Aorta (tissue), 5 donors: ENCODE measurements at places on chromosomes 16 and 17. TPM values are rescaled to one million over a fixed set of nuclear protein-coding genes. Genes with fewer than 3 reads are reported as not detected.
A peak's percentile ranks its signal among the peaks of the same experiment; 100 is the strongest.

GRCh38 chr17:2337544-2338314 is 428 bp downstream of the SGSM2 start:
- H3K4me3 ChIP-seq = peak overlapping the region; percentile 96
- no peaks in the 10 kb centered on the region for H3K27me3 ChIP-seq
- peak; percentile 91 for DNase-seq

The KRT9 gene
- not detected for total RNA-seq

DNA sequence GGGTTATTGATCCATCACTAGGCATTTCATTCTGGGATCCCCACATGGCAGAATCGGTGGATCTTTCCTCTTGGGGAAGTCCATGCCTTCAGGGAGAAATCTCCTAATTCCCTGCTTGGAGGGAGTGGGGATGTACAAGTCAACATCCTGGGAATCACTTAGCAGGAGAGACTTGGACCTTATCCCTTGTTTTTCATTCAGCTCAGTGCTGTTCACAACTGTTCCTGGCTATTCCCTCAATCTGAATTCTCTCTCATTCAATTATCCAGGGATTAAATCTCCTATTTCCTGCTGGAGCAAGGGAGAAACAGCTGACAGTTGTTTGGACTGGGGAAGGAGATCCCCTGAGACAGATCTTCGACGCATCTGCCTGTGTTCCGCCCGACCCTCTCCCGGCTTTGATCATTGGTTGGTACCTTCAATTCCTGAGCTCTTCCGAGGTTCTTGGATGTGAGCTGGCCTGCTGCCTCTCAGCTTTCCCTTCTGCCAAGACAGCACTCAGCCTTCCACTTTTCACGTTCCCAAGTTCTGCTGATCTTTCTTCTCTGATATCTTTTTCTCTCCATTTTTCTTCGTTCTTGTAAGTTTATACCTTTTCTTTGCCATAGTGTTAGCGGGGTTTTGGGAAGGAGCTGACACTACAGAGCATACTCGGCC is 115.4 kb upstream of the GNAO1 start:
- no peak for DNase-seq
- no peak overlapping the region for H3K27ac ChIP-seq
- no peaks in the 10 kb centered on the region for H3K4me1 ChIP-seq
- no peaks in the 10 kb centered on the region for H3K36me3 ChIP-seq

- H3K4me3 ChIP-seq = no peak overlapping the region
- no peaks in the 10 kb centered on the region for H3K27me3 ChIP-seq
- H3K27ac ChIP-seq = no peak overlapping the region
- H3K36me3 ChIP-seq = no peaks in the 10 kb centered on the region
- peaks cover 6% of the 10 kb centered on the region for H3K4me1 ChIP-seq
These were observed 2.9 kb upstream of the CRYBA1 start for GRCh38 chr17:29243792-29244191.

DNA sequence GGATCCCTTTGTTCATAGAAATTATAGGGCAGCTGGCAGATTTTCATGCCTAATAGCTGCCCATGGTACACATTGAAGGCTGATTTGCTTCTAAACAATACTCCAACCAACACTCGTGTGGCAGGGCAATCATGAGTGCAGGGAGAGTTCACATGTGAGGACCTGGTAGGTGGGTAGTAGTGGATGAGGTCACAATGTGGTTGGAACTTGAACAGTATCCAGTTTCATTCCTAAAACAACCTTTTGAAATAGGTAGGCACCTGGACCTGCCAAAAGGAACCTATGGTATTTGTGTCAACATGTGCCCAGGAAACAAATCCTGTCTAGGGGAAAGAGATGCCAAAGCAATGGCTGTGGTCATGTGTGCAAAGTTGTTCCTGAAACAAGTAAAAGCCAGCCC is 32.8 kb downstream of the CCL4 start:
- no peak overlapping the region for H3K4me3 ChIP-seq
- no peak for DNase-seq
- no peaks in the 10 kb centered on the region for H3K36me3 ChIP-seq
- no peaks in the 10 kb centered on the region for H3K4me1 ChIP-seq
- no peaks in the 10 kb centered on the region for H3K27me3 ChIP-seq

GRCh38 chr16:63830061-63830460 is 1291.8 kb downstream of the CDH11 start:
- no peaks in the 10 kb centered on the region for H3K4me1 ChIP-seq
- no peak overlapping the region for H3K27ac ChIP-seq
- H3K27me3 ChIP-seq = no peaks in the 10 kb centered on the region
- H3K4me3 ChIP-seq = no peak overlapping the region
- no peaks in the 10 kb centered on the region for H3K36me3 ChIP-seq

GRCh38 chr16:23124315-23124714 is 24.9 kb downstream of the USP31 start:
- H3K4me1 ChIP-seq = peaks cover 14% of the 10 kb centered on the region
- no peak overlapping the region for H3K4me3 ChIP-seq
- no peak overlapping the region for H3K27ac ChIP-seq
- no peaks in the 10 kb centered on the region for H3K36me3 ChIP-seq
- no peak for DNase-seq

DNA sequence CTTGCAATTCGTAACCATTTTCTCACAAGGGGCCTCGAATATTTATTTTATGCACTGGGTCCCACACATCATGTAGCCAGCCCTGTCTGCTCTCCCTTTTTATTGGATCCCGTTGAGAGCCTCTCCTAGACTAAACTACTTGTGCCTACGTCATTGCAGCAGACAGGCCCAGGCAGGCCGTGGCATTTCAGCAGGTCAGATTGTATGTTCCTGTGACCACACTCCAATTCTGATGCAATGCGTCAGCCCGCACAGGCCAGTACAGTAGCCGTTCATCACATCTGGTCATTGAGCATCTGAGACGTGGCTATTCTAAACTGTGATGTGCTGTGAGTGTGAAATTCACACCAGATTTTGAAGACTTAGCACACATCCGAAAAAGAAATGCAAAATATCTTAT is 42.2 kb downstream of the ABAT start:
- H3K4me3 ChIP-seq = no peak overlapping the region
- H3K4me1 ChIP-seq = no peaks in the 10 kb centered on the region
- DNase-seq = no peak
- no peaks in the 10 kb centered on the region for H3K36me3 ChIP-seq

- no peaks in the 10 kb centered on the region for H3K27me3 ChIP-seq
- no peak overlapping the region for H3K4me3 ChIP-seq
- no peak overlapping the region for H3K27ac ChIP-seq
- H3K36me3 ChIP-seq = no peaks in the 10 kb centered on the region
- H3K4me1 ChIP-seq = no peaks in the 10 kb centered on the region
These were observed 31.5 kb downstream of the NLRP1 start for GRCh38 chr17:5552841-5553240.

- H3K27ac ChIP-seq = no peak overlapping the region
- H3K36me3 ChIP-seq = no peaks in the 10 kb centered on the region
- H3K27me3 ChIP-seq = no peaks in the 10 kb centered on the region
These were observed 32.4 kb downstream of the RNF43 start for GRCh38 chr17:58384897-58385296.

DNA sequence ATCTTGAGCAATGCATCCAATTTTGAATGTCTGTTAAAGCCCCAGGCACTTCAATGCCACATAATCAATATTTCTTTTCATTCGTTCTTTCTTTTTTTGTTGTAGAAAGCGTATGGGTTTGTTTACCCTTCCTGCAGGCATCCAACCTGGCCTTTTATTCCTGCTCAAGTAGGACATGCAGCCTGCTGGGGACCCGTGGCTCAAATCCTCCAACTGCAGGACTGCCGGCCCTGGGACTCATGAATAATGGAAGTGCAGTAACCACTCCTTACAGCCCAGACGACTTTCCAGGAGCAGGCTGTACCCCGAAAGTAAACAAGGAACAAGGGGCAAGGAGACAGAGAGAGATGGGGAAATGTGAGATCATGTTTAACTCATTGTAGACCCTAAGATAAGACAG is 126.4 kb downstream of the SALL1 start:
- no peak overlapping the region for H3K4me3 ChIP-seq
- H3K27me3 ChIP-seq = no peaks in the 10 kb centered on the region
- no peaks in the 10 kb centered on the region for H3K4me1 ChIP-seq
- H3K36me3 ChIP-seq = no peaks in the 10 kb centered on the region

The TP53TG3F gene
- total RNA-seq = not detected

DNA sequence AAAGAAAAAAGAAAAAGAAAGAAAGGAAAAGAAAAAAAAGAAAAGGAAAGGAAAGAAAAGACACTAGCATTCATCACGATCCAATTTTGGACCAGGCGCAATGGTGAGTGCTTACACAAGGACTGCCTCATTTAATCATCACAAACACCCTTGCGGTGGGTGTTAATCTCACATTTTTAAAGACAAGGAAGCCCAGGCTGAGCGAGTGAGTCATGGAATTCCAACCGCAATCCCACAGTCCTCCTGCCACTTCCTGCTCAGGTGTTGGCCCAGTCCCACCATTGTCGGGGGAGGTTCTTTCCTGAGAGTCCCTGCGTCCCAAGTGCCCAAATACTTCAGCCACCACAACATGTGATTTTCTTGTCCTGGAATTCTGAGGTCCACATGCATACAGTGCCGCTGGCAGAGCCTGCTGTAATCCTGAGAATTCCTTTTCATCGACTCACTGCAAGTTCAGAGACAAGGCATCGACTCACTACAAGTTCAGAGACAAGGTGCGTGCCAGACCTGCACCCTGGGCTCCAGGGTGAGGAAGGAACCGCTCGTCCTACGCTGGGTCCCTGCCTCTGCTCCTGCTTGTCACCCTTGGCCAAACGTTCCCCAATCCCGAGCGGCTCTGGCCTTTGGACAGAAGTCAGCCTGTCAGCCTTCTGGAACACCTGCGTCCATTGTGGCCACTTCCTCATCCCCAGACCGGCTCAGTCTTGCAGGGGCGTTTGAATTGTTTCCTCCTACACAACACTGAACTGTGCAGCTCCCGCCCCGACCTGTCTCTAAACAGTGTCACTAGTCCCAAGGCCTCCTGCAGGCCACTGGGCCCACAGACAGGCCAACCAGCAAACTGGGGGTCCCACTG is 5.8 kb downstream of the ZG16B start:
- H3K36me3 ChIP-seq = no peaks in the 10 kb centered on the region
- H3K27ac ChIP-seq = no peak overlapping the region
- no peak overlapping the region for H3K4me3 ChIP-seq
- H3K4me1 ChIP-seq = no peaks in the 10 kb centered on the region
- H3K27me3 ChIP-seq = no peaks in the 10 kb centered on the region

- H3K36me3 ChIP-seq = no peaks in the 10 kb centered on the region
- peak; percentile 40 for DNase-seq
- H3K4me3 ChIP-seq = no peak overlapping the region
- H3K27ac ChIP-seq = no peak overlapping the region
- H3K27me3 ChIP-seq = no peaks in the 10 kb centered on the region
These were observed 117.0 kb downstream of the ZNF778 start for GRCh38 chr16:89334461-89334860.

- peak overlapping the region; percentile 21 for H3K4me3 ChIP-seq
- no peak overlapping the region for H3K27ac ChIP-seq
- no peak for DNase-seq
- H3K27me3 ChIP-seq = no peaks in the 10 kb centered on the region
- no peaks in the 10 kb centered on the region for H3K36me3 ChIP-seq
These were observed 36.8 kb downstream of the ERCC4 start for GRCh38 chr16:13956635-13957196.

DNA sequence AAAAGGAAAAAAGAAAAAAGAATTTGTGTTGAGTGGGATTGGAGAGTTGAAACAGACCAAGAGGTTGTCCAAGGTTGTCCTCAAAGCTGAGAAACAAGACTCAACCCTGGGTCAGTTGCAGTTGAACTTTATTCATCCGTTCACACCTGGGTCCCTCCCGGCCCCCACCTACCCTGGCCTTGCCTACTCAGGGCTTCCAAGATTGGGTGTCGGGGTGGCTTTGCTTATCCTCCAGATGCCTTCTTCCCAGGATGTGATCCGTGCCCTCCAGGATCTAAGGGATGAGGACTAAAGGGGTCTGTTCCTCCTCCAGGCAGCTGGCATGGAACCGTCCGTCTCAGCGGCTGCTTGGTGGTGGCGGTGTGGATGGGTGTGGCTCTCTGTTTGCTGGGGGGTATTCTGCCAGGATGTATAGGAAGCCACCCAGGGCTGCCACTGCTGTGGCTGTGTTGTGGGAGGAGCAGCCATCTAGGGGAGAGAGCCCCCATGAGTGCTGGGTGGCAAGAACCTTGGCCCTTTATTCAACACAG is 10.3 kb upstream of the NAGPA start:
- no peaks in the 10 kb centered on the region for H3K4me1 ChIP-seq
- no peaks in the 10 kb centered on the region for H3K36me3 ChIP-seq
- H3K27ac ChIP-seq = no peak overlapping the region
- H3K27me3 ChIP-seq = no peaks in the 10 kb centered on the region

- no peak overlapping the region for H3K4me3 ChIP-seq
- H3K27me3 ChIP-seq = no peaks in the 10 kb centered on the region
- DNase-seq = no peak
- H3K4me1 ChIP-seq = no peaks in the 10 kb centered on the region
These were observed 6.7 kb downstream of the CAMTA2 start for GRCh38 chr17:4980644-4981216.

GRCh38 chr16:50395763-50396710 is 27.2 kb upstream of the BRD7 start:
- no peaks in the 10 kb centered on the region for H3K4me1 ChIP-seq
- DNase-seq = no peak
- no peak overlapping the region for H3K4me3 ChIP-seq
- H3K36me3 ChIP-seq = no peaks in the 10 kb centered on the region
- no peak overlapping the region for H3K27ac ChIP-seq

The KRTAP2-2 gene
- total RNA-seq = not detected

- no peaks in the 10 kb centered on the region for H3K36me3 ChIP-seq
- H3K27ac ChIP-seq = no peak overlapping the region
- H3K27me3 ChIP-seq = no peaks in the 10 kb centered on the region
- no peak overlapping the region for H3K4me3 ChIP-seq
- H3K4me1 ChIP-seq = no peaks in the 10 kb centered on the region
These were observed 5.0 kb upstream of the TIMP2 start for GRCh38 chr17:78929908-78930775.

DNA sequence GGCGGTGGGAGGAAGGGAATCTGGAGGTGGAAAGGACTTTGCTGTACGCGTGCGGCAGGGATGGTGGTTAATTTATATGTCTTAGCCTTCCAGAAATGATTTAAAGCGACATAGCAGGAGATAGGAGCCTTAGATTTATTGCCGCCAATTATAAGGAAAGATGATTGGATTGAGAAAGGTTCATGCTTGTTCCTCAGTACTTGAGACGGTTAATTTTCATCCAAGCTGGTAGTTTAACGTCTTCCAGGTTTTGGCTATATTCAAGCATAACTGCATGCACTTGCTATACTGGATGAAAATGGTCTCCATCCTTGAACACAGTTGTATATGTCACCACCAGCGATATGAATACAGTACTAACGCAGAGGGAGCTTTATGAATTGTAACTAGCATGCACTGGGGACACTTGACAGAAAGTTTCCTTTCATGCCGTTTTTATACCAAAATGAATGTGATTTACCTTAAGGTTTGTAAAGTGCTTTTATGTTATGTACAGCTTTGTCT is 610 bp upstream of the PEX12 start:
- DNase-seq = no peak
- no peaks in the 10 kb centered on the region for H3K27me3 ChIP-seq
- no peaks in the 10 kb centered on the region for H3K36me3 ChIP-seq
- H3K4me1 ChIP-seq = no peaks in the 10 kb centered on the region

The MAPT gene
- total RNA-seq = 1.3 TPM
